Central memory CD8-positive, alpha-beta T cell (primary cell): ENCODE measurements at places on chromosomes 16 and 17.

- no peak overlapping the region for H3K4me3 ChIP-seq
- H3K36me3 ChIP-seq: no peaks in the 10 kb centered on the region
- no peak for DNase-seq
- H3K27me3 ChIP-seq: no peaks in the 10 kb centered on the region
- no peaks in the 10 kb centered on the region for H3K4me1 ChIP-seq
- no peak overlapping the region for H3K27ac ChIP-seq
These were observed 314.3 kb downstream of the RBFOX1 start for GRCh38 chr16:7646821-7647500.

- peaks cover 5% of the 10 kb centered on the region for H3K36me3 ChIP-seq
- no peak overlapping the region for H3K27ac ChIP-seq
- H3K27me3 ChIP-seq: no peaks in the 10 kb centered on the region
- no peak overlapping the region for H3K4me3 ChIP-seq
- peaks cover 9% of the 10 kb centered on the region for H3K4me1 ChIP-seq
These were observed 9.6 kb downstream of the EMC6 start for GRCh38 chr17:3678095-3678820.

GRCh38 chr16:17171250-17172143, 299.3 kb downstream of the XYLT1 start:
- no peak overlapping the region for H3K27ac ChIP-seq
- DNase-seq: no peak
- H3K4me3 ChIP-seq: no peak overlapping the region
- peaks cover 24% of the 10 kb centered on the region for H3K4me1 ChIP-seq

DNA sequence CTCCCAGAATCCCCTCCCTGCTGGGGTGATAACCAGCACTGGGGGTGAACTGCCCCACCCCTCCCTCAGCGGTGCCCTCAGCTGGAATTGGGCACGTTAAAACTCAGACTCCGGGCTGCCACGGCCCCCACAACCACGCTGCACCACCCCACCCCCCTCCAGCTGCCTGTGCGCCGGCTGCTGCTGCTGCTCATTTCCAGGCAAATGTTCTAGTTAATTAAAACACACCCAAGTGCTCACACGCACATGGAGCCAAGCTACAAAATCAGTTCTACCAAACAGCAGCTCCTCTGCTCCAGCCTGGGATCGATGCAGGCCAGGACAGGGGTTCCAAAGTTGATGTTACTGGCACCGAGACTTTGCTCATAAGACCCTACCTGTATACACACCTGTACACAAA, 180.5 kb downstream of the ZNF423 start:
- DNase-seq: no peak
- H3K4me3 ChIP-seq: no peak overlapping the region
- no peak overlapping the region for H3K27ac ChIP-seq
- H3K36me3 ChIP-seq: no peaks in the 10 kb centered on the region

DNA sequence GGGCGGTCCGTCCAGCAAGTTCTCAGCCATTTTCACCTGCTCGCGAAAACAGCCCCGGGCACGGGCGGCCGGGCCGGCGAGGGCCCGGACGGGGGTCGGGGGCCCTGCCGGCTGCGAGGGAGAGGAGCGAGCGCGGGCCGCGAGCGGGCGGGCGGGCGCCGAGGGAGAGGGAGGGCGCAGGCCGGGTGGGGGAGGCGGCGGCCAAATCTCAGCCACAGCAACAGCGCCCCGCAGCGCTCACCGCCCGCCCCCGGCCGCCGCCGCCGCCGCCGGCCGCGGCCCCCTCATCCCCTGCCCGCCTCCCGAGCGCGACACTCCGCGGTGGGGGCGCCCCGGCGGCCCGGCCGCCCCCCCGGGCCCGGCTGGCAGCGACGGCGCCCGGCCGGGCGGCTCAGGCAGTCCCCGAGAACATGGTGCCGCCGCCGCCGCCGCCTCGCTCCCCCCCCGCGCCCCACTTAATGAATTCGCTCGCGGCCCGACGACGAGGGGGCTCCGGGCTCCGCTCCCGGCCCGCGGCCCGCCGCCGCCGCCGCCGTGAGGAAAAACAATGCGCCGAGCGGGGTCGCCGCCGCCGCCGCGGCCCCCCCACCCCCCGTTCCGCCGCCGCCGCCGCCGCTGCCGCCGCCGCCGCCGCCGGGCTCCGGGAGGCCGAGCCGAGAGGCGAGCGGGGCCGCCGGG, 487 bp downstream of the CREBBP start:
- H3K4me1 ChIP-seq: peaks cover 52% of the 10 kb centered on the region
- H3K4me3 ChIP-seq: peak overlapping the region; percentile 91
- peaks cover 19% of the 10 kb centered on the region for H3K36me3 ChIP-seq
- peaks cover 9% of the 10 kb centered on the region for H3K27me3 ChIP-seq
- no peak overlapping the region for H3K27ac ChIP-seq
- DNase-seq: peak; percentile 39

- no peak overlapping the region for H3K27ac ChIP-seq
- H3K4me1 ChIP-seq: peaks cover 41% of the 10 kb centered on the region
- H3K36me3 ChIP-seq: peaks cover 15% of the 10 kb centered on the region
- peak overlapping the region; percentile 51 for H3K4me3 ChIP-seq
These were observed 5.4 kb upstream of the LHX1 start for GRCh38 chr17:36931697-36932382.

GRCh38 chr17:33730131-33730530, 437.0 kb upstream of the ASIC2 start:
- no peaks in the 10 kb centered on the region for H3K4me1 ChIP-seq
- no peak overlapping the region for H3K27ac ChIP-seq
- H3K4me3 ChIP-seq: no peak overlapping the region
- no peaks in the 10 kb centered on the region for H3K36me3 ChIP-seq

DNA sequence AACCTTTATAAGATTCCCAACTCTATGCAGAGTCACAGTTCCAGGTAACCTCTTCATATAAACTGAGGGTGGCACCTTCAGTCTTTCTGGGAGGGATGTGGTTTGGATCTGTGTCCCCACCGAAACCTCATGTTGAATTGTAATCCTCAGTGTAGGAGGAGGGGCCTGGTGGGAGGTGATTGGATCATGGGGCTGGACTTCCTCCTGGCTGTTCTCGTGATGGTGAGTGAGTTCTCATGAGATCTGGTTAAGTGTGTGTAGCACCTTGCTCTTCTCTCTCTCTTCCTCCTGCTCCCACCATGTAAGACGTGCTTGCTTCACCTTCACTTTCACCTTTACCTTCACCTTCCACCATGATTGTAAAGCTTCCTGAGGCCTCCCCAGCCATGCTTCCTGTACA, 30.5 kb downstream of the HS3ST2 start:
- H3K27ac ChIP-seq: no peak overlapping the region
- DNase-seq: no peak

GRCh38 chr16:66902648-66903543, 15.8 kb downstream of the CDH16 start:
- DNase-seq: no peak
- no peak overlapping the region for H3K27ac ChIP-seq
- no peak overlapping the region for H3K4me3 ChIP-seq
- peaks cover 10% of the 10 kb centered on the region for H3K4me1 ChIP-seq
- H3K36me3 ChIP-seq: no peaks in the 10 kb centered on the region

DNA sequence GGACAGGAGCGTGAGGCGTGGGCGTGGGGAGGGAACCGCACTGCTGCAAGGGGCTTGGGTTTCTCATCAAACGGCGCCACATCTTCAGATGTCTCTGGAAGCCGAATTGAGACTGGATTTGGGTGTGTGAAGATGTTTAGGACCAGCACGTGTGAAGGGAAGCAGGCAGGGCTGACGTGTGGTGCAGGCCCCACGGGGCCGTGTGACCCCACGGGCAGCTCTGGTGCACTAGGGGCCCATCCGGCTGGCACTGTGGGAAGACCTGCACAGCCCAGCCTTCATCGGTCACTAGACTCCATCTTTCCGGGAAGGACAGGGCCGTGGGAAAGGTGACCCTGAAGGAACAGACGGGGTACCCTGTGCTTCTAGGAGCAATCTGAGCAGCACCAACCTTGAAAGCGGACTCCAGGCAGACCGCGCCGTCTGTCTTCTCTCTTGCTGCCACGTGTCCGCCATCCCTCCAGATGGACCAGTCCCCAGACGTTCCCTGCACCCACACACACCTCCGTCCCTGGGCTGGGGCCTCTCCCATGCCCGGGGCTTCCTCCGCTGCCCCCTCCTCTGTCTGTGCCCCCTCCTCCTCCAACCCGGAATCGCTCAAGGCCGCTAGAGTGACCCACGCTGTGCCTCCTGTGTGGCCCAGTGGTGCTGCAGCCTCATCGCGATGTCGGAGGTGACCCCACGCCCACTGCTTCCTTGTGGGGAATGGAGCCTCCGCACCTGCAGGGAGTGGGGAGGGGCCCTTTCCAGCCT, 23.4 kb upstream of the CBFA2T3 start:
- H3K4me3 ChIP-seq: peak overlapping the region; percentile 39
- peaks cover 18% of the 10 kb centered on the region for H3K27me3 ChIP-seq
- peaks cover 26% of the 10 kb centered on the region for H3K4me1 ChIP-seq

DNA sequence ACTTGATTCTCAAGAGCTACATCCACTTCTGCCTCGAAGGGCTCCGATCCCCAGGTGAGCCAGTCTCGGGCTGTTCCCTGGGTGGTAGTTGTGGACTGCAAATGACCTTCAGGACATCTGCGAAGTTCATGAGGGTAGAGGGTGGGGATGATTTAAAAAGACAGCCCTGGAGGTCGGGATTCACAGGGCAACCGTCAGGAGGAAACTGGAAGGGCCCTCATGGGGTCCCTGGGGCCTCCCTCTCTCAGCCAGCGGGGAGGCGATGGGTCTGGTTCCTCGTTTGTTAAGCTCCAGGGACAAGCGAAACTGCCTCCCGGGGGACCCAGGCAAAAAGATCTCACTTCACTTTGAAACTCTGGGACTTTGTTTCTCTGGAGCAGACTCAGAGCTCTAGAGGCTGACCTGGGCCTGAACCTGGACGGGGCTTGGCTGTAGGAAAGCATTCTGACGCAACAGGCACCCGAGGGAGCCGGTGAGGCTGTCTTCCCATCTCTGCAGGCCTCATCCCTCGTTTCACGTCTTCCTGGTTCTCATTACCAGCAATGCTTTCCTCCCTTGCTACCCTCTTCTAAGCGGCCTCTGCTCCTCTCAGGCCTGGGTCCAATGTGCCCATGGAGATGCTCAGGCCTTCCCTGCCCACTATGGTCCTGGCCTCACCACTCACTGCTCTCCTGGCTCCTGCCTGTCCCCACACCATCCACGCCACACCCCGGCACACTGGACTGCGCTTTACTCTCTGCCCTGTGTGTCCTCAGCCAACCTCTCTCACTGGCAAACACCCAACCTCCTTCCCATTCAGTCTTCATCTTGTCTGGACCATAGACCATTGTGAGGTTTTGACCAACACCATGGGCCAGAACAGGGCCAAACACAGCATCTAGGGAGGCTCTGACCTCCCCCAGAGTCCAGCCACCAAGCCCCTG, 214.2 kb upstream of the TNRC6C start:
- no peak for DNase-seq
- H3K4me1 ChIP-seq: no peaks in the 10 kb centered on the region
- no peak overlapping the region for H3K4me3 ChIP-seq
- no peak overlapping the region for H3K27ac ChIP-seq

GRCh38 chr16:89909777-89910716, 8.6 kb upstream of the MC1R start:
- no peak overlapping the region for H3K4me3 ChIP-seq
- H3K4me1 ChIP-seq: peaks cover 7% of the 10 kb centered on the region
- H3K27ac ChIP-seq: peak overlapping the region; percentile 62
- DNase-seq: peak; percentile 55
- peaks cover 28% of the 10 kb centered on the region for H3K36me3 ChIP-seq
- no peaks in the 10 kb centered on the region for H3K27me3 ChIP-seq

- no peak overlapping the region for H3K27ac ChIP-seq
- peaks cover 52% of the 10 kb centered on the region for H3K27me3 ChIP-seq
- H3K36me3 ChIP-seq: no peaks in the 10 kb centered on the region
- H3K4me1 ChIP-seq: no peaks in the 10 kb centered on the region
- no peak overlapping the region for H3K4me3 ChIP-seq
- no peak for DNase-seq
These were observed 163.5 kb downstream of the SDK2 start for GRCh38 chr17:73480740-73481139.

DNA sequence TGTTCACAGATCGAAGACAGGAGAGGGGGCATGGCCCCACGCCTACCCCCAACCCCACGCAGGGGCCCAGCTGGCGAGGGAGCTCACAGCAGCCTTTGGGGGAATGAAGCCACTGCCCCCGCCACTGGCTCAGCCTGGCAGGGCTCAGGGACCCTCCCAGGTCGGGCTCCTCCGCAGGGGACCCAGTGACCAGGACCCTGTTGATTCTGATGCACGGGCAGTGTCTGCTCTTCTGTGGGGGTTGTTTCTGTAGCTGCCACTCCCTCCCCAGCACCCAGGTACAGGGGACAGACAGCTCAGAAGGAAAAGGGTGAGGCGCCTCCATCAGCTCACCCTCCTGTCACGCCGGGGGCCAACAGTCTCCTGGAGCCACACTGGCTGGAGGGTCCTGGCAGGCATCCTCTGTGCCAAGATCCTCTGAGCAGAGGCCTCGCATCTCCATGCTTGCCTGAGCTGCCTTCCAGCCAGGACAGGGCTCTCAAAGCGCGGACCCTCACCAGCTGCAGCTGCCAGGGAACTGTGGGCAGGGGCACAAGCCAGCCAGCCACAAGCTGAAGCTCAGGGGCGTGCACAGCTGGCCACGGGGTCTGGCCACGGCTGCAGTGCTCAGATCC, 49.1 kb downstream of the ZNF778 start:
- DNase-seq: no peak
- H3K36me3 ChIP-seq: peaks cover 35% of the 10 kb centered on the region
- peak overlapping the region; percentile 8 for H3K27ac ChIP-seq
- no peak overlapping the region for H3K4me3 ChIP-seq
